ENCODE measurements at places on chromosomes 11 and 22.
A peak's percentile ranks its signal among the peaks of the same experiment; 100 is the strongest.

DNA sequence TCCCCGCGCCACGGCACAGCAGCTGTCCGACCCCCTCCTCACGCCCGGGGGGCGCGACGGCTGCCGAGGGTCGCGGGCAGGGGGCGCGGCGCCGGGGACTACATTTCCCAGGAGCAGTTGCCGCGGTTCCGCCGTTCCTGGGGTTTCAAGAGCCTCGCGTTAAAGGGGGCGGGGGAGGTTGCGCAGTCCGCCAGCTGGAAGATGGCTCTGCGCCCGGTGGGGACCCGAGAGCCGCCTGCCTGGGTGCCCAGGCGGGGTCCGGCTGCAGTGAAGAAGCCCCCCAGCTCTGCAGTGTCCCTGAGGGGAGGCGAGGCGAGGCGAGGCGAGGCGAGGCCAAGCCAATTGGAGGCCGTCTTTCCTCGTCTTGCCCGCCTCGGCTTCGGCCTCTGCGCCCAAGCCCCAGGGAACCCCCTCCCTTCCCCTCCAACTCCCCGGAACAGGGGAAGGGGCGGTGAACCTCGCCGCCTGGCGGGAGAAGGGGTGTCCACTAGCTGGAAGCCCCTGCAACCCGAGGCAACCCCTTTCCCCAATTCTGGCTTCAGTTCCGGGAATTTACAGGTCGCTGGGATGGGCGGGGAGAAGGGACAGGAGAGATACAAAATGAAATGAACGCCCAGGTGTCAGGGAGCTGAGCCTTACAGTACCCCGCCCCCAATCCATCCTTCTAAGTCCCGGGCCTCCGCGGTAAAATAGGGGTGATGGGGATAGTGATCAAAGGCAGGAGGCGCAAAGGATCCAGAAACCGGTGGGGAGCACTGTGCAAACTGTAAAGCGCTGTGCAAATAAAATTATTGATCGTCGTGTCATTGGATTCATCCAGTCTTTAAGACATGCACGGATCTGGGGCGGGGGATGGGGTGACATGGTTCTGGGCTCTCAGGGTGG, 5.2 kb upstream of the GCAT start:
- DNase-seq = peak; percentile 85

GRCh38 chr11:41996533-41996932, 537.1 kb upstream of the LRRC4C start:
- DNase-seq = no peak

DNA sequence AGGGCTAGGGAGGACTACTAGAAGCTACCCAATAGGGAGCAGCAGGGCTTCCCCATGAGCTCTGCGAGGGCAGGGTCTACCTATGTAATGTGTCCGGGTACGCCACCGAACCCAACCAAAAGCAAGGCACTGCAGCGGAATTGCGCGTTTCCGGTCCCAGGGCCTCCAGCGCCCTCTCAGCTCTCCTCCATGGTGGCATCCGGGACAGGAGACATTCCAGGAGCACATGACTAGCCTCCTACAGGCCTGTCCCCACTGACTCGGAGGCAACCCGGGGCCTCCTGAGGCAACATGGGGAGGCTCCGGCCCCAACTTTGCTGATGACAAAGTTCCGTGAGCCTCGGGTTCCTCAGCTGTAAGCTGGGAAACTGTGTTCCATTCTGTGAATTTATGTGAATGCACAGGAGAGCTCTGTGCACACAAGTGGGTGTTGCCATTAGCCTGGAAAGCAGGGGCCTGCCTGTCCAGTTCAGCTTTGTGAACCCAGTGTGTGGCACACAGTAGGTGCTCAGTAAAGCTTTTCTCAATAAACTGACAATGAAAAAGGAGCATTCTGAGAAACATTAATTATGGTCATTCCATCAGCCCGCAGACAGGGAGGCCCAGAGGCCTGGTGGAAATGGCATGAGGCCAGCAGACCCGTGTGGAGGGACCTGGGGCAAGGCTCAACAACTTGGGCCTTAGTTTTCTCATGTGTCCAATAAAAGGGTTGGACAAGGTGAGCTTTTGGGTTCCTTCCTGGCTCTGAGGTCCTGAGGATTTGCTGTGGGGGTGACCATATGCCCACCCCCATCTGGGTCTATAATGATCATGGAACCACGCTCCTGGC, 50.3 kb downstream of the CHRDL2 start:
- peak; percentile 82 for DNase-seq

- DNase-seq = no peak
Observed at GRCh38 chr22:36301384-36301828, 48.5 kb downstream of the APOL1 start.

- DNase-seq = no peak
Observed at GRCh38 chr11:108959874-108960273, 295.0 kb downstream of the DDX10 start.

GRCh38 chr11:8087756-8088155, 6.7 kb downstream of the TUB start:
- no peak for DNase-seq

GRCh38 chr11:8878771-8879170, 32.2 kb upstream of the AKIP1 start:
- DNase-seq = no peak

DNA sequence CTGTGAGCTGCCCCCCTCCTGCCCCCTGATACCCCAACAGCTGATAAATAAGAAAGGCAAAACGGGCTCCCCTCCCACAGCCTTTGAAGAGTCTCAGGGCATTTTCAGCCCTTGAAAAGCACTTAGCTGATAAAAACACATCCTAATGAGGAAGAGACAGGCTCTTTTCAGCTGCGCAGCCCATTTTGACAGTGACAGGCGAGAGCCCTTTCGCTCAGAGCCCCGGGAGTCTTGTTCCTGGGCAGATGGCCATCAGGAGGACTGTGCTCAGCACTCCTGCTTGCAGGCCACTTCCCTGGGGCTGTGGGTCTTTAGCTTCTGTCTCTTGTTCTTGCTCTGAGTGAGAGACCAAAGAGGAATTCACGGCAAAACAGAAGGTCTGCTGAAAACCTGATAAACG, 757.2 kb downstream of the BRD1 start:
- no peak for DNase-seq

DNA sequence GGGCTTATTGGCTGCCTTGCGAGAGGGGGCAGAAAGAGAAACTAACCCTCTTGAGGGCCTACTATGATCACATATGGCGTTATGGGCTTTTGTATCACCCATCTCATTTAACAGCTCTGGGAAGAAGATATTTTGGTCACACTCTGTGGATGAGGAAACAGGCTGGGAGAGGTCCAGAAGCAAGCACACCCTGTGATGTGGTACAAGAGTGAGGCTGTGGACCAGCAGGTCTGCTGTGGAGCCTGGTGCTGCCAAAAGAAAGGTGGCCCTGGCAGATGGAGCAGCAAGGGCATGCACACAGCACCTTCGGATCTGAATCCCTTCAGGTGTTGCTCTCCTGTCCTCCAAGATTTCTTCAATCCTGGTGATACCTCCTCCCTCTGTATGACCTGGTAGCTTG, 64.1 kb downstream of the KCNC1 start:
- no peak for DNase-seq

DNA sequence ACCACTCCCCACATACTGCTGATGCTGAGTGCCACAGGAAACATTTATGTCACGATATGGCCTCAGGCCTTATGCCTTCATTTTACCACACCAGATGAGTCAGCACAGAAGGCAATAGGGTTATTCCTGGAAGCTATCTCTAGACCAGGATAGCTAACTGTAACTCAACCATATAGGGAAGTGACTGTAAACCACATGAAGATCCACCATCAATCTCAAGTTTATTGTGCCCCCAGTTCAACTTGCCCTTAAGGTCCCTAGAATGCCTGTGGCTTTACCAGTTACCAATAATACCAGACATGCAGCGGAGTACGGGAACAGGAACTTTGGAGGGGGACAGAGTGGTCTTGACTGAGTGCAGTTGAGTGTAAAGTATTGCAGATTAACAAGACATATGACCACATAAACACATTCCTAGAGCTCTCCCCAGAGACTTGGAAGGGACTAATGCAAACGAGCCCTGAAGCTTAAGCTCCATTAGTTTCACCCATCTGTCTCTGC, 180.9 kb downstream of the KIF18A start:
- no peak for DNase-seq

GRCh38 chr11:118202599-118203422, 22.0 kb downstream of the JAML start:
- DNase-seq = no peak

DNA sequence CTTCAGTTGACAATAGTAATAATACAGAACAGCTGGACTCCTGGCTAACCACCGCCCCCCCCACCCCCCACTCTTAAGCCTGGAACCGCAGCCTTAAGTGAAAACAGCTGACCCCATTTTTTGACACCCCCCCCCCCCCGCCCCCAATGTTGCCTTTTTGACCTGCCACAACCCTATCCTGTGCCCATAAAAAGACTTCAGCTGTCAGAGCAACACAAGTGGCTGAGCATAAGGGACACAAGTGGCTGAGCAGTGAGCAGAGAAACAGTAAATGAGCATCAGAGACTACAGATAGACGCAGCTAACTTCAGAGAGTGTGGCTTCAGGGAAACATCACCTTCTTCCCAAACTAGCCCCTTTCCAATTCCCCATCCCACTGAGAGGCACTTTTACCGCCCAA, 1493.8 kb downstream of the LRRC4C start:
- DNase-seq = no peak
